ENCODE measurements at places on chromosomes 16 and 17.
A peak's percentile ranks its signal among the peaks of the same experiment; 100 is the strongest.

GRCh38 chr17:59420901-59421300 lies 89.4 kb downstream of the YPEL2 start:
- no peak for DNase-seq

DNA sequence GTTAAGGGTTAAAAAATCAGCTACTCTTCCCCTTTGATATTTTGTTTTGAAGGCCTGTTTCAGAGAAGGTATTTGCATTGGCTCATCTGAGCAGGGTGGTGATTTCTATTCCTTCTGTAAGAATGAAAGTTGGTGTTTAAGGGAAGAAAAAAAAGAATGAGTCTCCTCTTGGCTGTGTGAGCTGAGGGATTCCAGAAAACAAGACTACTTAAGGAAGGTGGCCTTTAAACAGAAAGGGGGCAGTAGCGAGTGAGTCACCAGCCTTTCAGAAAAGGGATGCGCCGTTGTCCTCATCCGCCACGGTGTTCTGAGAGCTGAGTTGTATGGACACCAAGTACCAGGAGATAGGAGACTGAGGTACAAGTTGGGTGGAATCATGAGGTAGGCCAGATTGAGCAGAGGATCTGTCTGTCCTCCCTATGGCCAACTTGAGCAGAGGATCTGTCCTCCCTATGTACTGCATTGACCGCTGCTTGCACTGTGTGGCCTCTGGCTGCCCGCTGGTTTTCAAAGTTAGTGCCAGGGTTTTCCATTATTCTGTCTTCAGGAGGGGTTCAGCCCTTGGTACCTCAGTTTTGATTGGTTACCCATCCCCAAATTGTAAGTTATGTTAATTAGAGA lies 8.2 kb downstream of the PRKCA start:
- DNase-seq, result no peak

DNA sequence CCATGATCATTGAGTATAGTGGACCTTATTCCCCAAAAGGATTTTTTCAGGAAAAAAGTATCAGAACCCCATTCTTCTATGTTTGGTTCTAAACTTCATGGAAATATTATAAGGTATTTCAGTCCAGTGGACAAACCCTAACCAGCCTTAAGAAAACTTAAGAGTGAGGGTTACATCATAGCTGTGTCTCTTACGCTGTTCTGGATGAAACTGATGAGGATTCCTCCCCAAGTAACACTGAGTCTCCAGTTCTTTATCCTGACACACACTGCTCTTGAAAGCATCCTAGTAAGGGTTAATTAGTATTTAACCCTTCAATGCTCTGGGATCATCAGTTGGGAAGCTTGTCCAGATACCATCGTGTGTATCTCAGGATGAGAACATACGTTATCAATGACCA lies 5.0 kb downstream of the LYRM1 start:
- DNase-seq, result no peak

GRCh38 chr16:88854306-88855111 lies 2.2 kb downstream of the GALNS start:
- DNase-seq, result peak; percentile 81

DNA sequence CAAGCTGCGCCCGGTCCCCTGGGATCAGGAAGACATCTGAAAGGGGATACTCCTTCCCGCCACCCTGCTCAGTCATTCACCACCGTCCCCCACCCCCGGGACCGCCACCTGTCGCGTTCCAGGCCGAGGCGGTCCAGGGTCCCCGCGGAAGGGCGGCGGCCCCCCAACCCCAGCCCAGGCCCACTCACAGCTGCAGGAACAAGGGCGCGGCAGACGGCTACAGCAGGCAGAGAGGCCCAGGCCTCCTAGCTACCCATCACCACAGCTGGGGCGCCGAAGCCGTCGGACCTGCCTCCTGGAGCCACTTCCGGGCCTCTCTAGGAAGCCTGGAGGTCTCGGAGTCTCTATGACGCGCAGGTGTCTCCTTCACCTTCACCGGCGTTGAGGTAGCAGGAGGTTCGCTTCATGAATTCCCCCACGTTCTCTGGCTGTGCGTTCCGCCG lies at the start of gene SDR42E1:
TSS of gene SDR42E1 (minus strand) at position 272 of the 443 bp plus-strand sequence. CDS start 10,612 bp downstream, outside the sequence.
- peak; percentile 36 for DNase-seq

- DNase-seq, result no peak
Observed at GRCh38 chr17:77248216-77249114, 107.7 kb downstream of the SEC14L1 start.

Measured in GM13976 (cell line).